Gastrocnemius medialis (tissue), 4 donors: ENCODE measurements at places on chromosomes 13 and 19.

- DNase-seq = no peak
These were observed 28.4 kb upstream of the UQCRFS1 start for GRCh38 chr19:29241324-29241723.

DNA sequence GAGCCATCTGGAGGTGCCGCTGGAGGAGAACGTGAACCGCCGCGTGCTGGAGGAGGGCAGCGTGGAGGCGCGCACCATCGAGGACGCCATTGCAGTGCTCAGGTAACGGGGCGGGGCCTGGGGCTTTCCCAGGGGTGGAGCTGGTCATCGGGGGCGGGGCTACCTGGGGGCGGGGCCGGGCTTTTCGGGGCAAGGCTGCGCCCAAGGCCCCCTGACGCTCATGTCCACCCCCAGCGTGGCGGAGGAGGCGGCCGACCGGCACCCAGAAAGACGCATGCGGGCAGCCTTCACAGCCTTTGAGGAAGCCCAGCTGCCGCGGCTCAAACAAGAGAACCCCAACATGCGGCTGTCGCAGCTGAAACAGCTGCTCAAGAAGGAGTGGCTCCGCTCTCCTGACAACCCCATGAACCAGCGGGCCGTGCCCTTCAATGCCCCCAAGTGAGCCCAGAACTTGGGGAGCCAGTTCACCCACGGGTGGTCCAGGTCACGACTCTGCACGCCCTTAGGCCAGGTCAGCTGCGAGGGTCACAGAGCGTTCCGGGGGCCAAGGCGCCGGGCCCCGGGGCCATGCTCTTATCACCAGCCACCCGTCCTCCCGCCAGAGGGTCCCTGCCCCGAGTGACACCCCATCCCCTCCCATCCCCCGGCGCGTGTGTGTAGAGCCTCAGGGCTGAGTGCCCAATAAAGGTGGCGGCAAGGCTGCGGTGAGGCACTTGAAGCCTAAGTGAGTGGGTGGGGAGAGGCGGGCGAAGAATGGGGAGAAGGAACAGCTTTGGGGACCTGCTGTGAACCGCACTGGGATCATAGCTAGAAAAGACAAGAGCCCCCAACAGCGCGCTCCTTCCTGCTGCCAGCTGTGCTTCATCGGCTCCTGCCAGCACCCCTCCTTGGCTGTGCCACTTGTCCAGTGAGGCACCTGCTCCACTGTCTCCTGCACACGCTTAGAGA lies 10.7 kb downstream of the CCDC124 start:
- no peak for DNase-seq

GRCh38 chr13:106295971-106296370 lies 239.5 kb downstream of the EFNB2 start:
- DNase-seq = no peak

DNA sequence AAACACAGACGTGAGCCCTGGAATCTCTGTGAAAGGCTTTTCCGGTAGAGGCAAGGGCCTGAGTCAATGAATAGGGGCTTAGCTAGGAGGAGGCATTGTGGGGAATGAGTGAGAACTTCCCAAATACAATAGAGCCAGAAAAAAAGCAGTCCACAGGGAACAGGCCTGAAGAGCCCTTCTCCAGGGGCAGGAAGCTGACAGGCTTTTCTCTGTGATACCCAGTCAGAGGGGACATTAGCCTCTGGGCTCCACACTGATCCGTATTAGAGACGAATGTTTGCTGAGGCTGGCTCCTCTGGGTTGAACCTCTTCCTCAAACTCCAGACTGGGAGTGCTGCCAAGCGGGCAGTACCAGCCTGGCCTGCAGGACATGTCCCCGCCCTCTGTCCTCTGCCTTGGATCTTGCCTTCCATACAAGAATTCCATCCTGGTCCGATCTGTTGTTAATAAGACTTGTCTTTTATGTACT lies 2.3 kb downstream of the DHRS12 start:
- DNase-seq = peak; percentile 53

GRCh38 chr13:26680572-26680971 lies 80.0 kb downstream of the GPR12 start:
- no peak for DNase-seq

DNA sequence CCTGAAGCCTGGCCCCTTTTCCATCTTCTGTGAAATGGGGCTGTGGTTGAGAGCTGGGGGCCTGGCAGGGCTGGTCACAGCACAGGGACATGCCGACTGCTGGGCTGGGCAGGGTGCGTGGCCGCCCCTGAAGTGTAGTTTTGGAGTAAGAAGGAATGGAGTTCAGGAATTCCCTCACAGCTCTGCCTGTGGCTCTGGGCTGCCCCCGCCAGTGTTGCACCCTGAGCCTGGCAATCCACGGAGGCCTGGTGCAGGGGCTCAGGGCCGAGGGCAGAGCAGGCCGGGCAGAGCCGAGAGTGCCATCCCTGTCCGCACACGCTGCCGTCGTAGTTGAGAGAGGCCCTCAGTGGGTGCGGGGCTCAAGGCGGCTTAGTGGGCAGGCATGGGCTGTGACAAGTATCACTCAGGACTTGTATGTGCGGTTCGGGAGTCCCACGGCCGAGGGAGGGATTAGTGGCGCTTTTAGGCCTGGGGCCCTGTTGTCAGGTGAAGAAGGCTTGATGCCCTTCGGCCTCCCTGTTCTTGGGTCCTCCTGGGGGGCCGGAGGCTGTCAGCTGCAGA lies 9.7 kb downstream of the SPPL2B start:
- no peak for DNase-seq

- DNase-seq = no peak
These were observed 8.6 kb downstream of the PTBP1 start for GRCh38 chr19:805600-806550.

DNA sequence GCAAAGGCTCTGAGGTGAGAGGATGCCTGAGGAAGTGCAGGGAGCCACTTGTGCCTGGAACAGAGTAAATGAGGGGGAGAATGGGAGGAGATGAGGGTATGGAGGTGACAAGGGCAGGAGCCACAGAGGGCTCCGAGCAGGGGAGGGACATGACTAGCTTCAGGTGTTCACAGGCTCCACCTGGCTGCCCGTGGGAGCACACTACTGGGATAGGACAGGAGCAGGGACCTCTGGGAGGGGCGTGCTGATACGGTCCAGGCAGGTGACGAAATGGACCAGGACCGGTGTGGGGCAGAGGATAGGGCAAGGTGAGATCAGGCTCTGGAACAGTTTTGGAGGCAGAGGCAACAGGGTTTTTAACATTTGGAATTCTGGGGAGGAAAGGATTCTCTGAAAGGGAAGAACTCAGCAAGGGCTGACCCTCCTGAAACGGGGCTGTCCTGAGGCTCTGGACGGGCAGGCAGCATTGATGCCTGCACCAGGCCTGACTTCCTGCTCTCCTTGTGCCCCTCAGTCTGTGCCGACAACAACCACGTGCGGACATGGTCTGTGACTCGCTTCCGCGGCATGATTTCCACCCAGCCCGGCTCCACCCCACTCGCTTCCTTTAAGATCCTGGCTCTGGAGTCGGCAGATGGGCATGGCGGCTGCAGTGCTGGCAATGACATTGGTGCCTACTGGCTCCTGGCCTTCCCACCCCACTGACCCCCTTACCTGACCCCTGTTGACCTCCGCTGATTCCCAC lies 11.6 kb downstream of the SHKBP1 start:
- DNase-seq = no peak

GRCh38 chr19:3963458-3964255 lies 7.2 kb downstream of the DAPK3 start:
- DNase-seq = no peak

- no peak for DNase-seq
These were observed 2.2 kb downstream of the ZNF83 start for GRCh38 chr19:52635786-52636570.

- no peak for DNase-seq
These were observed 713.5 kb downstream of the DIAPH3 start for GRCh38 chr13:59450229-59450628.

GRCh38 chr19:40549007-40549708 lies 27.5 kb upstream of the SHKBP1 start:
- DNase-seq = no peak

GRCh38 chr13:95295026-95295425 lies 6.2 kb downstream of the ABCC4 start:
- no peak for DNase-seq

DNA sequence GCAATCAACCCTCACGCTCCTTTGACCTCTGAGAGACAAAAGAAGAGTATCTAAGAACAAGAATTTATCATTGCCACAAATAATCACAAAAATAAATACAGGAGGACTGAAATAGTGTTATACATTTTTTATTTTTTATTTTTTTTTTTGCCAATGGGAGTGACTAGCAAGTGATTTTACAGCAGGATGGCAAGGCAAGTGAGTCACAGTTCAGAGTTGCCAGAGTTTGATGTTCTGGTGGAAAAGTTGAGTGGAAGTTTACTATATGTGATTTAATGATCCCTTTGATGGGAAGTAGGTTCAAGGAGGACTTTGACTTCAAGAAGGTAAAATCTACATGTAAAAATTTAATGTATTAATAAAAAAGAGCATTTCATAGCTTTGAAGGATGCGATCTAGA lies 2691.4 kb downstream of the PCDH9 start:
- no peak for DNase-seq

DNA sequence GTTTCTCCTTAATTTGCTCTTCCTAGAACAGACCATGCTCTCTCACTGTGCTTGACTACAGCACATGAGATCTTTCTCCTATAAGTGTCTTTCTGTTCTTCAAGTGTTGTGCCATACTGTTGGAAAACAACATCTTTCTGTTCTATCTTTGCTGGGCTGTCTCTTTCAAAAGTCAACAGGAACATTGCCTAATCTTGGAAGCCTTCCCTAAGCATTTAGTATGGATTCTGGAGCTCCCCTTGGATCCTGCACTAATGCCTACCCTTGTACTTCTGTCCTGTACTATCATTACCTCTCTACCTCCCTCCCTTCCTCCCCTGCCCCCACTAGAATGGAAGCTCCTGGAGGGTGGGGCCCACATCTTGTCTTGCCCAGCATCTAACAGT lies 26.8 kb downstream of the STARD13 start:
- no peak for DNase-seq

- peak; percentile 61 for DNase-seq
These were observed 62.6 kb downstream of the KDM4B start for GRCh38 chr19:5031231-5032100.

DNA sequence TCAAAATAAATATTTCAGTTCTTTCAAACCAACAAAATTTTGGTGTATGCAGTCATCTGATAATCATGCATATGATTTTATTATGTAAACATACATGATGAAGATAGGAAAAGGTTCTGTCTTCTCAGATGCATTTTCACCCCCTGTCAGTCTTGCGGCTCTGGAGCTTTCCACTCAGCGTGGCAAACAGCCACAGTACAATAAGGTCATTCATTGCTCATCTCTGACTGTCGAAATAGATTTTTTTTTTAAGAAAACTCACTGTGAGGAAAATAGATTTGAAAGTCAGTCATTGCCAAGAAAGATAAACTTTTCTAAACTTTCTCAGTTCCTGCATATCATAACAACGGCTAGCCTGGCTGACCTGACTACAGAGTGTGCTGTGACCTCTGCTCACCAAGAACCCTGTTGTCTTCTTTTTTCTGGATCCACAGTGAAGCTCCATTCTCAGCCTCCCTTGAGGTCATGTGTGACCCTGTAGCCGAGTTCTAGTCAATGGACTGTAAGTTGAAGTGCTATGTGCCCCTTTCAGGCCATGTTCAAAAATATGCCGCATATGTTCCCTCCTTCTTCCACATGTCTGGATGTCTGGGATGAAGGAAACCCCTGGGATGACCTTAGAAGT lies 519.6 kb downstream of the KLF5 start:
- DNase-seq = no peak

DNA sequence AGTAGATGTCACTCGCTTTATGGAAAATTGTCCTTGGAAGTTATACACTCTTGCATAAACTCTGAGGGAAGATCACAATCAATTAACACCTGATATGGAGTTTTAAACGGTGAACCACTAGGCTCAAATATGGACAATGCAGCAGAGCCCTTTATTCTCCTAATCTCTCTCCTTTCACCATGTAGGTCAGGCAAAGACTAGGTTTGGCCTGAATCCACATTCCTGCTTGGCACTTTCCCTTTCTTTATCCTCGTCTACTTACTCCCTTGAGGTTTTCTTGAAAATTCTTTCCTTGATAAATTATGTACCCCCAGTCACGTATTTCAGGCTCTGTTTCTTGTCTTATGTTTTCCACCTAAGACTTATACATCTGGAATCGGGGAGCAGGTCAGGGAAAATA lies 751.7 kb downstream of the DACH1 start:
- no peak for DNase-seq

GRCh38 chr19:47595944-47596343 lies 13.0 kb upstream of the BICRA start:
- DNase-seq = no peak

DNA sequence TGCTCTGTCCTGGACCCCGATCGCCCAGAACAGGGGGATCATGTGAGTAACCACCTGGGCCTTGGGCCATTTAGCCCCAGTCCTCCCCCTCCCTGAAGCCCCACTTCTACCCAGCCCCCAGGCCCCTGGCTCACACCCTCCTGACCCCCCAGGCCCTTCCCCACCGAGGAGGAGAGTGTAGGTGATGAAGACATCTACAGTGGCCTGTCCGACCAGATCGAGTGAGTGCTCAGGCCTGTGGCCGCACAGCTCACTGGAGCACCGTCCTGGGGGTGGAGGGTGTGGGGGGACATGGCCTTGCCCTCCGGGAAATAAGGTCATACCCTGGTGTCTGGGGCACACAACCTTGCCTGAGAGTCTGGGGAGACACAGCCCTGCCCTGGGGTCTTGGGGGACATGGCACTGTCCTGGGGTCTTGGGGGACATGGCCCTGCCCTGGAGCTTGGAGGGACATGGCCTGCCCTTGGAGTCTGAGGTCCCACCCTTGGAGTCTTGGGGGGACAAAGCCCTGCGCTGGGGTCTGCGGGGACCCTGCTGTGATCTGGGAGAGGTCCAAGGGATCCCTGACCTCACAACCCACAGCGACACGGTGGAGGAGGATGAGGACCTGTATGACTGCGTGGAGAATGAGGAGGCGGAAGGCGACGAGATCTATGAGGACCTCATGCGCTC lies 49.3 kb downstream of the VAV1 start:
- DNase-seq = no peak

- DNase-seq = no peak
These were observed 61.1 kb downstream of the MAP4K1 start for GRCh38 chr19:38556521-38557174.

- no peak for DNase-seq
These were observed 8.8 kb downstream of the ATP4B start for GRCh38 chr13:113649212-113649611.

GRCh38 chr13:75137911-75138571 lies 343.9 kb downstream of the TBC1D4 start:
- DNase-seq = no peak

- no peak for DNase-seq
These were observed 32.5 kb downstream of the MCF2L start for GRCh38 chr13:113001241-113002140.

DNA sequence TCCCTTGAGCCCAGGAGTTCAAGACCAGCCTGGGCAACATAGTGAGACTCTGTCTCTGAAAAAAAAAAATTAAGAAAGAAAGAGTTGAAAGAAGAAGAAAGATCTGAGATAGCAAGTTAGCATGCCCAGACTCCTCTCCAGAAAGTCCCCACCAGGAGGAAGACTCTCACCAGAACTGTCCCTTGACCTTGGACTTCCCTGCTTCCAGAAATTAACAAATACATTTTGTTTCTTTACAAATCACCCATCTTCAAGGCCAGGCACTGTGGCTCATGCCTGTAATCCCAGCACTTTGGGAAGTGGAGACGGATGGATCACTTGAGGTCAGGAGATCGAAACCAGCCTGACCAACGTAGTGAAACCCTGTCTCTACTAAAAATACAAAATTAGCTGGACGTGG lies 44.3 kb upstream of the KLF2 start:
- DNase-seq = no peak

- no peak for DNase-seq
These were observed 1.3 kb downstream of the DHDH start for GRCh38 chr19:48934837-48935236.
